ENCODE measurements at places on chromosomes 16 and 17.
A peak's percentile ranks its signal among the peaks of the same experiment; 100 is the strongest.

DNA sequence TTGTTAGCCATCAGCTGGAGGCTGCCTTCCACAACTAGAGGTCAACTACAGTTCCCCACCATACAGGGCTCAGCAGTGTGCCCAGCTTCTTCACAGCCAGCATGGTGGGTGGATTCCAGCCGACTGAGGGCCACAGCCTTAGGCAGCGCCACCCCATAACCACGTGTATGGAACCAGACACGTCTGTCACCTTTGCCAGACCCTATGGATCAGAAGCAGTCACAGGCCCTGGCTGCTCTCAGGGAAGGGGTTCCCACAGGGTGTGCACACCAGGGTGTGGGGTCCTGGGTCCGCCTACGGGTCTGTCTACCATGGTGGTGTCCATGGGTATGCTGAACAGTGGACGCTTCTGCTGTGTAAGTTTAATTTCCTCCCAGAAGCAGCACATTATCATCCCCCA, 265.0 kb upstream of the FOXF1 start:
- no peak for DNase-seq

GRCh38 chr16:70156207-70156978, 17.2 kb upstream of the CLEC18C start:
- DNase-seq = no peak

GRCh38 chr17:13520899-13521572, 80.7 kb downstream of the HS3ST3A1 start:
- no peak for DNase-seq

DNA sequence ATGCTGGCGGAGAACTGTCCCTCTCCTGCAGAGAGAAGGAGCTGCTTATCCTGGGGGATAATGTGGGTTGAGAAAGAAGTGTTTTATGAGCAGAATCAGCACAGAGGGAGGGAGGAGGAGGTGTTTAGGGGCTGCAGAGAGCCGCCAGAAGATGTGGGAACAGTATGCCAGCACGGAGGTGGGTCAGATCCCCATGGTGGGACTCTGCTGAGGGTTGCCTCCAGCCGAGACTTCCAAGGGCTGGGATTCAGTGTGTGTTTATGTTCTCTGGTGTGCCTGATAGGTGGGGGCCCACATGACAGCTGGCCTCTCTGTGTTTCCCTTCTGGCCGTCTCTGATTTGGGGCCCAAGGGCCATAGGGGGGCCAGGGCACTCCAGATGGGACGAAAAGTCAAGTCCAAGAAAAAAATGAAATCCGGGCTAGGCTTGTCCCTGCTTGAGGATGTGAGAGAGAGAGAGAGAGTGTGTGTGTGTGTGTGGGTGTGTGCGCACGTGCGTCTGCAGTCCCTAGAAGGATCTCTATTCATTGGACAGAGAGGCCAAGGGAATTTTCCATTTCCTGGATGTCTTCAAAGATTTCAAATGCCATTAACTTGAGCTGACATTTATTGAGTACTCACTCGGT, 21.6 kb downstream of the PRKCB start:
- DNase-seq = no peak

- DNase-seq = no peak
Observed at GRCh38 chr16:67202956-67203493, 4.1 kb downstream of the ELMO3 start.

GRCh38 chr16:57959804-57960203, 11.1 kb downstream of the CNGB1 start:
- no peak for DNase-seq

GRCh38 chr17:56141046-56141839, 12.0 kb upstream of the ANKFN1 start:
- DNase-seq = no peak

- no peak for DNase-seq
Observed at GRCh38 chr16:78211020-78211599, 111.7 kb downstream of the WWOX start.

DNA sequence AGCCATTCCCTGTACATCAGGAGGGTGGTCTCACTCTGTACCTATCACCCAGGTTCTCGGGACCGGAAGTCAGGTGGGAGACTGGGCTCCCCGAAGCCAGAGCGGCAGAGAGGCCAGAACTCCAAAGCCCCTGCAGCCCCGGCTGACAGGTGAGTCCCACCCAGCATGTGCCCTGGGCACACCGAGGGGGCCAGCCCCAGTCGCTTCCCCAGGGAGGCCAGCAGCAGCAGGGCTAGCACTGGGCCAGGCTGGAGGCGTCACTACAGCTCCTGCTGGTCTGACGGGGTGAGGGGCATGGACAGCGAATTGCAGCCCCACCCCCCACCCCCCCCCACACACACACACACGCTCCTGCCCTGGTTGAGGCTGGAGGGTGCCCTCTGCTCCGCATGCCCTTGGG, 7.9 kb upstream of the IL17C start:
- DNase-seq = no peak

GRCh38 chr17:63983320-63983719, 10.6 kb upstream of the SCN4A start:
- no peak for DNase-seq

- DNase-seq = no peak
Observed at GRCh38 chr17:82791532-82791931, 39.7 kb downstream of the TBCD start.

DNA sequence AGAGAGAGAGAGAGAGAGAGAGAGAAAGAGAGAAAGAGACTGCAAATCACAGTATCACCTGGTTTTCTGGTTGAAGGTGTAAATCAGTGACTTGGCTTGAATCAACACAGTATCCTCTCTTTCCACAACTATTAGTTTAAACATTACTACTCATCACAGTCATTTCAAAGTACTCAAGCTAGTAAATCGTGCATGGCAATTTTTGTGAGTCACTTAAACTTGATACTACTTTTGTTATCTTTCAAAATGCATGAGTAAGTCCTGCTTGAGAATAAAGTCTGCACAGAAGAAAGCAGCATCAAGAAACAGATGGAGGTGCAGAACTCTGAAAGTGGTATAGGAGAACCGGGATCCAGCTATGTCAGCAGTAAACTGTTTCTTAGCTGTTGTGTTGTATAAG, 535.4 kb downstream of the CDH8 start:
- DNase-seq = no peak

GRCh38 chr17:7130621-7131422, 16.2 kb upstream of the ASGR2 start:
- no peak for DNase-seq

DNA sequence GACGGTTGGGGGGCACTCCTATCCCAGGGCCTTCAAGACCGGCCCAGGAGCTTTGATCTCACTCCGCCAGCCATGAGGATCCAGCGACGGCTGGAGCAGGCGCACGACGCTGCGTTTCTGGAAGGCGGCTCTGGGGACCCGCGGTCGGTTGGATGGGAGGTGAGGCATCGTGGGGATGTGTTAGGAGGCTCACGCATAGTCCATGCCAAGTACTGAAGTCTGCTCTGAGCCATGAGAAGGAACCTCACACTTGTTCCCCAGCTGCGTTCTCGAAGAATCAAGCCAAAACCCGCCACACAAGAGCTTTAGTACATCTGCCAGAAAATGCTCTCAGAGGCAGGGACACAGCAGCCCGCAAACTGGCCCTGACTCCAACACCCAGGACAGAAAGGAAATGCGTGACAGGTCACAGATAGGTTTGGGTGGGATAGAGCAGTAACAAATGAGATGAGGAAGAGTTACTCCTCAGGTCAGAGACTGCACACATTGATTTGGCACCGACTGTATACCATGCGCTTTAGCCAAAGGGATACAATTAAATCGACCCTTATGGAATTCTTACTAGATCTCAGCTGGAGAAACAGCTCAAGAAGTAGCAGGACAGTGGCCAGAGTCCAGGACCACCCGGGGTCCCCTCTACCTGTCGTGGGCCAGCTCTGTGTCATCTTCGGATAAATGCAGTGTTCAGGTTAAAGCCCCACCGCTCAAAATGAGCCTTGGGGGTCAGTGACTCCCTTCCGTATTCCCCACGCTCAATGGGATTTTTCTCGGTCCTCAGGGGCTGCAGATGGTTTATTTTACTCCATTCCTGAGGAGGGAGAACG, 6.7 kb upstream of the GSG1L start:
- no peak for DNase-seq

GRCh38 chr17:60134396-60135150, 15.2 kb upstream of the CA4 start:
- peak; percentile 37 for DNase-seq

DNA sequence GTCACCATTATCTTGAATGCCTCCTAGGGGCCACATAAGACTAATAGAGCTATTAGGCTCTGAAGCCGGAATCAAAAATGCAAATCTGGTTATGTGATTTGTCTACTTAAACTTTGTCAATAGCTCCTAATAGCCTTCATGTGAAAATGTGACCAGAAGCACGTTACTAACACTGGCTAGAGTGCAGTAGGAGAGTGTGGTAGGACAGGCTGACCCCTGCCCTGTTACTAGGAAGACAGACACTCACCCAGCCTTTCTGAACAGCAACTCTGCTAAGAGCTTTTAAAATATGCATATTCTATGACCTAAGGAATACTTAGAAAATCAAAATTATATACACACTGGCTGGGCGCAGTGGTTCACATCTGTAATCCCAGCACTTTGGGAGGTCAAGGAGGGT, 26.3 kb downstream of the CENPV start:
- DNase-seq = no peak

GRCh38 chr16:69834807-69835466, 72.8 kb downstream of the WWP2 start:
- DNase-seq = no peak

- no peak for DNase-seq
Observed at GRCh38 chr17:37543637-37544052, 54.0 kb downstream of the DUSP14 start.

DNA sequence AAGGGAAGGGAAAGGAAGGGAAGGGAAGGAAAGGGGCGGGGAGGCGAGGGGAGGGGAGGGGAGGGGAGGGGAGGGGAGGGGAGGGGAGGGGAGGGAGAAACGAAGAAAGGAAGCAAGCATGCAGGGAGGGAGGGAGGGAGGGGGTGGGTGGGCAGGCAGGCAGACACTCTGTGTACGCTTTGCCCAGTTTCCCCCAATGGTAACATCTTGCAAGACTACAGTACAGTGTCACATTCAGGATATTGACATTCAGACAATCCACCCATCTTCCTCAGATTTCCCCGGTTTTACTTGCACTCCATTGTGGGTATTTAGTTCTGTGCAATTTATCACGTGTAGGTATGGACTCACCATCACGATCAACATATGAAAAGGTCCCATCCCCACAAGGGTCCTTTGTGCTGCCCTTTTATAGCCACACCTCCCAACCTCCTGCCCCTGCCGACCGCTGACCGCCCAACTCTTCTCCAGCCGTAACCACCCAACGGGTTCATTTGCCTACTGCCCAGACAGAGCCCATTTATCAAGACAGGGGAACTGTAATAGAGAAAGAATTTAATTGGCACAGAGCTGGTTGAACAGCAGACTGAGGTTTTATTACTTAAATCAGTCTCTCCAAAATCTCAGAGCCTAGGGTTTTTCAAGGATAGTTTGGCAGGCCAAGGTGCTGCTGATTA, 91.4 kb upstream of the FA2H start:
- no peak for DNase-seq

- DNase-seq = no peak
Observed at GRCh38 chr17:27384261-27384701, 72.0 kb upstream of the KSR1 start.

DNA sequence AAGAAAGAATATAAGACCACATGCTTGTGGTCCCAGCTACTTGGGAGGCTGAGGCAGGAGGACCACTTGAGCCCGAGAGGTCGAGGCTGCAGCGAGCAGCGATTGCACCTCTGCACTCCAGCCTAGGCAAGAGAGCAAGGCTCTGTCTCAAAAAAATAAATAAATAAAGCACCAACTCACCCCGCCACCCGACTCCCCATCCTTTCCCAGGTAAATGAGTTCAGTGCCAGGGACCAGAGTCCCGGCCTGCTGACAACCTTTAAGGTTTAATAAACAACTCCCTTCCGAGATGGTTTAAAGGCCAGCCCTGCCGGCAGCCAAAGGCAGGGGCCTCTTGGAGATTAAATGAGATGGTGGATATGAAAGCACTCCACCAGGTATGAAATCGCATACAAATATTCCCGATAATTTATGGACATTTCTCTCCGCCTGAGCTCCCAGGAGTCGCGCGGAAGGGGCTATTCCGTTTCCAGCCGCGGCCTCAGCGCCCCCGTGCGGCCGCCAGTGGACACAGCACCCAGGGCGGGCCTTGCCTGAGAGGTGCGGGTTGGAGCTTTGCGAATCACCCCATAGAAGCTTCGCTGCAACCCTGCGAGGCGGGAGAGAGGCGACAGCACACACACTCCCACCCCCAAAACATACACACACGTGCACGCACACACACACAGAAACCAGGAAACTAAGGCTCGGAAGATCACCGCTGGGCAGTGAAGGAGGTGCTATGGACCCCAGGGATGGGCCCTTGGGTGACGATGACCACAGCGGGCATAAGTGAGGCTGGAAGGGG, 4.0 kb upstream of the RPL38 start:
- peak; percentile 72 for DNase-seq

DNA sequence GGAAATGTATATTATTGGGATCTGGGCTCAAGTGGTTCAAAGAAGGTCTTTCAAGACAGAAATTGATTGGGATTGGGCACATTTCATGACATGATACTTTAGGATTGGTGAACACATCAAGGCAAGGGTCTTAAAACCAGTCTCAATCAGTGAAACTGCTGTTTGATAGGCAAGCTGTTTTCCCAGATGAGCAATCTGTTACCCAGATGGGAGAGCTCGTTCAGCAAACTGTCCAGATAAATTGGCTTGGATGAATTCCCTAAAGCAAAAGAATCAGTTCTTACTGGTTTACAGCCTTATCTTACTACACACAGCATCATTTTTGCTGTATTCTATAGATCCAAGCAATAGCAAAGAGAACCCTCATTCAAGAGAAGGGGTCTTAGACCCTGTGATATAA, 31.0 kb upstream of the CNEP1R1 start:
- no peak for DNase-seq

GRCh38 chr16:58940609-58941008, 206.5 kb upstream of the GOT2 start:
- no peak for DNase-seq

GRCh38 chr17:27422601-27423000, 33.6 kb upstream of the KSR1 start:
- DNase-seq = no peak

- DNase-seq = peak; percentile 71
Observed at GRCh38 chr17:29219378-29220047, 27.1 kb upstream of the CRYBA1 start.

DNA sequence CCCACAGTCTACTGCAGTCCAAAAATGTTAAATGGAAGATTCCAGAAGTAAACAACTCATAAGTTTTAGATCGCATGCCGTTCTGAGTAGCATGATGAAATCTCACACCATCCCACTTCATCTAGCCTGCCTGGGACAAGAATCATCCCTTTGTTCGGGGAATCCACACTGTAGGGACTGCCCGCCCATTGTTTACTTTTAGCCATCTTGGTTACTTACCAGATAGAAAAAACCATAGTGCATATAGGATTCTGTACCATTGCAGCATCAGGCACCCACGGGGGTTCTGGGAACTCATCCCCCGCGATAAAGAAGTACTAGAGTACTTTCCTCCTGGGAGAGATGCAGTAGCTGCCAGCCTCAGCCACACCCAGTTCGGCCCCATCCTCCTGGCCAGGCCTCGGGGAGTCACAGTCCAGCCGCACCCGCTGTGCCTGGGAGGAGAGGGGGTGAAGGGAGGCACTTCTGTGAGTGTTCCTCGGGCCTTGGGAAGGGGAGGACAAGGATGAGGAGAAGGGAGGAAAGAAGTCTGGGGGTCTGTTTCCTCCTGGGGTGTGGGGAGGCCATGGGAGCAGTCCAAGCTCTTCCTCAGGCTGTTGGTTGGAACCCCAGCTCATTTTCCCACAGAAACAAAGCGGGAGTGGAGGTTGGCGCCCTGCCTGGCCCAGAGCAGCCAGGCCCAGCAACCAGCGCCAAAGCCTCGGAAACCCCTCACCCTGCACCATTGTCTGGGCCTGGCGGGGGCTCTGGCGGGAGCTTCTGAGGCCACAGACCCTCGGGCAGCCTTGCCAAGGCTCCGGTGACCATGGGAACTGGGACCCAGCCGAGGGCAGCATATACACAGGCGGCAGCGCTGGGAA, 8.9 kb downstream of the TRIM47 start:
- DNase-seq = no peak

All from activated naive CD4-positive, alpha-beta T cell treated with Interleukin-2 at 50 U/mL for 16 hours (primary cell).